ENCODE measurements at places on chromosomes 16 and 17.
A peak's percentile ranks its signal among the peaks of the same experiment; 100 is the strongest.

- DNase-seq, result no peak
These were observed 20.2 kb upstream of the UMOD start for GRCh38 chr16:20372701-20373100.

GRCh38 chr17:61492759-61493526 is 40.7 kb downstream of the TBX4 start:
- peak; percentile 61 for DNase-seq

- peak; percentile 23 for DNase-seq
These were observed 5.8 kb upstream of the RFFL start for GRCh38 chr17:35069311-35069710.

GRCh38 chr16:10988879-10989278 is 44.5 kb downstream of the CLEC16A start:
- DNase-seq, result no peak

- no peak for DNase-seq
These were observed 562.8 kb upstream of the GOT2 start for GRCh38 chr16:59296888-59297287.
